ENCODE measurements at places on chromosomes 3 and 15.

- DNase-seq: no peak
These were observed 252.2 kb downstream of the FAM43A start for GRCh38 chr3:194937882-194938321.

GRCh38 chr3:29430558-29430971, 149.7 kb downstream of the RBMS3 start:
- no peak for DNase-seq

DNA sequence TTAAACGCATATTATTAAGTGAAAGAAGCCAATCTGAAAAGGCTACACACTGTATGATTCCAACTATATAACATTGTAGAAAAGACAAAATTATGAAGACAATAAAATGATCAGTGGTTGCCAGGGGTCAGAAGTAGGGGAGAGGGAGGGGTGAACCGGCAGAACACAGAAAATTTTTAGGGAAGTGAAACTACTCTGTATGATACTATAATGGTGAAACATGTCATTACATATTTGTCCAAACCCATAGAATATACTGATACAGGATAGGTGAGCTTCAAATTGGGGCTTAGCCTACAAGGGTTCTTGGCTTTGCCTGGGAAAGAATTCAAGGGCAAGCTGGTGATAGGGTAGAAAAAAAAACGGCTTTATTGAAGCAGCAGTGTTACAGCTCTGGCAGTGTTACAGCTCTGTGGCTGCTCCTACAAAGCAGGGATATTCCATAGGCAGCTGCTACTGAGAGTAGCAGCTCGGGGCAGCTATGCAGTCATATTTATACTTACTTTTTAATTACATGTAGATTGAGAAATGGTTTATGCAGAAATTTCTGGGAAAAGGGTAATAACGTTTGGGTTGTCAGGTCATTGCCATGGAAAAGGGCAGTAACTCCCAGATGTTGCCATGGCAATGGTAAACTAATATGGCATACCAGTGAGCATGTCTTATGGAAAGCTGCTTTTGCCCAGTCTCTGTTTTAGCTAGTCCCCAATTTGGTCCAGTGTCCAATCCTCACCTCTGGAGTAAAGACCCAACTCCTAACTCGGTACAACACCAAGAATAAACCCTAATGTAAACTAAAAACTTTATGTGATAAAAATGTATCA, 125.1 kb upstream of the SLC25A36 start:
- DNase-seq: peak; percentile 10

- DNase-seq: no peak
These were observed 60.3 kb upstream of the PDZRN3 start for GRCh38 chr3:73685061-73685460.

- DNase-seq: no peak
These were observed 46.6 kb downstream of the SPRED1 start for GRCh38 chr15:38299216-38299615.

GRCh38 chr3:120487191-120487650, 36.4 kb upstream of the FSTL1 start:
- DNase-seq: no peak

DNA sequence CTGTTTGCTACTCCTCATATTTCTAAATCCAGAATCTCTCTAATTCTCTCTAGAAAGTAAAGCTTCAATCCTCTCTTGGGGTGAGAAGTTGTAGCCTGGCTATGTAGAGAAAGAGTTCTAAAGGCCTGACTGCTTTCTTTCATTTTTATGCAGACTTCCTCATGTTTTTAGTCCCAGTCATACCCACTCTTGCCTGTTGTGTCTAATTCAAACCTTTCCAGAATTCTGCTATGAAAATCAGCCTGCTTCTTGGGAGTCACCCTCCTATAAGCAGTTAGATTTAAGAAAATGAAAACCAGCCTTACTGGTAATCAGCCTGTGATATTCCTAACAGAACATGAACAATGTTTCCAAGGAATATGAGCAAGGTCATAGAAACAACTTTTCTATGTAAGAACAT, 14.8 kb upstream of the ZNF639 start:
- no peak for DNase-seq

GRCh38 chr3:137047240-137047639, 89.5 kb downstream of the IL20RB start:
- DNase-seq: no peak

GRCh38 chr3:126104028-126104635, 20.2 kb upstream of the SLC41A3 start:
- DNase-seq: no peak

- no peak for DNase-seq
These were observed 19.9 kb upstream of the RPL29 start for GRCh38 chr3:52015438-52016228.

GRCh38 chr3:7607676-7608075, 746.8 kb downstream of the GRM7 start:
- no peak for DNase-seq

GRCh38 chr3:178318941-178319816, 217.1 kb upstream of the KCNMB2 start:
- DNase-seq: no peak

GRCh38 chr15:36777926-36778325, 198.5 kb downstream of the CDIN1 start:
- no peak for DNase-seq

GRCh38 chr3:35664460-35664919, 25.2 kb downstream of the ARPP21 start:
- no peak for DNase-seq

DNA sequence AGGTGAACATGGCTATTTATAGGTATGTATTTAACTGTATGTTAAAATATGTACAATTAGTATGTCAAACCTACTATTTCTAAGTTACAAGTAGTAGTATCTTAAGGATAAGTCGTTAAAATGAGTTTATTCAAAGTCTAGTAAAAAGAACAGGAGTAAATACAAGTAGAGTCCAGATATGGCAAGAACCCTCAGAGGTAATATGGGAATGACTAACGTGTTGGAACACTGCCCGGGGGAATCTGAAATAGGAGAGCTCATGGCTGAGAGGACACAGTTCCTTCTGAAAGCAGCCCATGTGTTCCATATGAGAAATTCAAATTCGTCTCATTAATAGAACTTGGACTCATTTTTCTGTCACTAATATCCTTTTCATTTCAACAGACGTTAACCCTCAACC, 158.8 kb downstream of the CLSTN2 start:
- no peak for DNase-seq

DNA sequence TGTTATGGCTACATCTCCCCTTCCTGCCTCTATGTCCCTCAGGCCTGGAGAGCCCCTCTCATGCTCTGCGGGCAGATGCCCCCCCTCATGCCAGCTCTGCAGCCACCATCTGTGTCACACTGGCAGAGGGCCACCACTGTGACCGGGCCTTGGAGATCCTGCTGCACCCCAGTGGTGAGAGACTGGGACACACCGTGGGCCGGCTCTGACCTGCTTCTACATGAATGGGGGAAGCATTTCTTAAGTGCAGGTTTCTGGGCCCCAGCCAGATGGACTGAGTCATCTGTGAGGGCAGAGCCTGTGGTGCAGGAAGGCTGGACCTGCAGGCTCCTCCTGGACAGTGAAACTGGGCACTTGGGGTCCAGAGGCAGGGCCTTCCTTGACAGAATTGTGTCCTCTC, 4.8 kb downstream of the VWA5B2 start:
- peak; percentile 26 for DNase-seq

DNA sequence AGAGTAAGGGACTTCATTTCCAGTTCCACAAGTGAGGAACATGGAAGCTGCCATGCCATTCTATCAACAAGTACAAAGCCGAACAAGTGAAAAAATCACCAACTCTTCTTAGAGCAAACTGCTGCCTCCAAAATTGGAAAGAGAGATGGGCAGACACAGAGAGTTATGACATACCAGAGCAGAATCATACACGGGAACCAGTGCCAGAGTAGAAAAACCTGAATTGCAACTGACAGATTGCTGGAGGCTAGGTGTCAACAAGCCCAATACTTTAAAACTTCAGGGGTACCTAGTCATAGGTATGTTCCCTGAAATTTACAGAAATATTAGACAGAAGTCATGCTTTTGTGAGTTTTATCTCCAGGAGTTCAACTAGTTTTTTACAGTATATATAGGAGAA, 62.0 kb downstream of the TTBK2 start:
- DNase-seq: no peak

DNA sequence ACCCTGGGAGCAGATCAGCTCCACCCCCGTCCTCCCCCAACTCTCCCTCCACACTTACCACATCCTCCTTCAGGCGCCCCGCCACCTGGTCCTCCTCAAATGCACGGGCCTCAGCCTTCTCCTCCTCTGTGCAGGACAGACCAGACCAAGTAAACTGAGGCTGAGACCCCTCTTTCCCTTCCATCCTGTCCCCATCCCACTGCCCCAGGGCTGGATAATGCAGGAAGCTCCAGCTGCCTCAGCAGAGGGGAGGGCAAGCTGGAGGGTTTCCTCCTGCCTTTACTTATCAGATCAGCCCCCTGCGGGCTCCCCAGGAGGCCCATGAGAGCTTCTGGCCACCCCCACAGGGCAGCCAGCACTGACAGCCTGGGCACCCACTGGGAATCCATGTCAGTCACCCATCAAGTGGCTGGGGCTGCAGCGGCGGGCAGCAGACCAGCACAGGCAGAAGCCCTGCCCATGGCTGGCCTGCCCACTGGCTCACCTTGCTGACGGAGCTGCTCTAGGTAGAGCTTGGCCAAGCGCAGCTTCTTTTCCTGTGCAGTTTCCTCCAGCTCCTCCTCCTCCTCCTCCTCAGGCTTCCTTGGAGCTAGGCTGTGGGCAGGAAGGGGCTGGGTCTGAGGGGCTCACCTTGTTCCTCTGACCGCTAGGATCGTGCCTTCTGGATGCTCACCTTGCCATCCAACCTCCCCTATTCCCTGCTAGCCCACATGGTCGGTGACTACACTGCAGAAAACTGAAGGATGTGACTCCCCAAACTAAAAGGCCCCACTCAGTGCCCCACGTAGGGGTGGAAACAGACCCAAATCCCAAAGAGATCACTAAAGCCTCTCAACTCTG, 3.9 kb downstream of the RRP9 start:
- no peak for DNase-seq

DNA sequence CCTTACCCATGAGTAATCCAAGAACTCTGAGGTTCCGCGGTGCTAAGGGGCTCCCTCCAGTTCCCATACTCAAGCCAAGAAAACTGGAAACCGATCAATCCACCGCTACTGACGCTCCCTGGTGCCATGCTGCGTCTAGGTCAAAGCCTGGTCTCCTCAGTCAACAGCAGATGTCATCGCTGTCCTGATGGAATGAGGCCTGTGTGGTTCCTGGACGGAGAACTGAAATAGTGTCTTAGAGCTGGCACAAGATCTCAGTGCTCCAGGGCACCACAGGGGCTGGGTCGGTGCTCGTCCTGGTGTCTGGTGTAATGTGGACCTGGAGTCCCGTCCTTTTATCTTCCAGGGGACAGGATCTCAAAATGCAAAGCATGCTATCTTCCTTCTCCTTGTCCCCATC, 373.9 kb upstream of the CFAP20DC start:
- DNase-seq: no peak

DNA sequence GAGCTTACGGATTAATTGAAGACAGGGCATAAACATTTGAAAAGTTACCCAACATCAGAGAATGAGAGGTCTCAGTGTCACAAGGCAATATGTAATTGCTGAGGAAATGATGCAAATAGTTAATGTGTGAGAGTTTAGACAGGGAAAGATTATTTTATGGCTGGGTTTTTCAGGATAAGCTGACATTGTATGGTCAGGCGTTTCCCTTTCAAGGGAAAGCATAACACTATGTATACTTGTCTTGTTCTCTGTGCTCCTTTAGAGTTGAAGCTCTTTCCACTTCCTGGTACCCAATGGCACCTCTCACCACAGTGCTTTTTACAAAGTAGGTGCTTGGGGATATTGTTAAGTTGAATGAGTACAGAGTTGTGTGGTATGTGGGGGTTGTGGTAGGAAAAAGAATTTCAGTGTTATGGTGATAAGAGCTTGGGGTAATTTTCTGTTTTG, 19.9 kb downstream of the IQGAP1 start:
- no peak for DNase-seq

GRCh38 chr3:117630469-117630868, 920.9 kb downstream of the TUSC7 start:
- DNase-seq: no peak

DNA sequence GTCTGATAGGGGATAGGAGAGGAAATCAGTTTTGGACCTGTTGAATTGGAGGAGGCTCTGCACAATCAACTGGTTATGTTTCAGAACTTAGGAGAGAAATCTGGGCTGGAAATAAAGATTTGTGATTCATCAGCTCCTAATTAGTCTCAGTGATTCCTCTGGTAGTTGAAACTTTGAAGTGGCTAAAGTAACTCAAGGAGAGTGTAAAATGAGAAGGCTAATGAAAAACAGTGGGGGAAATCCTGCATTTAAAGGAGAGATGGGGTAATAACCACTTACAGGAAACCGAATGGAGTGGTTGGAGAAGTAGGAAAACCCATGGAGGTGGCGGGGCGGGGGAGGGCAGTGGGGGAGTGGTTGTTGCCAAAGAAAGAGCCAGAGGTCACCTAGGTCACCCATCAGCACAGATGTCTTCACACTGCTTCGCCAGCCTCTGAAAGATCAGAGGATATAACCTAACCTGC, 32.6 kb downstream of the MAP2K5 start:
- DNase-seq: no peak

DNA sequence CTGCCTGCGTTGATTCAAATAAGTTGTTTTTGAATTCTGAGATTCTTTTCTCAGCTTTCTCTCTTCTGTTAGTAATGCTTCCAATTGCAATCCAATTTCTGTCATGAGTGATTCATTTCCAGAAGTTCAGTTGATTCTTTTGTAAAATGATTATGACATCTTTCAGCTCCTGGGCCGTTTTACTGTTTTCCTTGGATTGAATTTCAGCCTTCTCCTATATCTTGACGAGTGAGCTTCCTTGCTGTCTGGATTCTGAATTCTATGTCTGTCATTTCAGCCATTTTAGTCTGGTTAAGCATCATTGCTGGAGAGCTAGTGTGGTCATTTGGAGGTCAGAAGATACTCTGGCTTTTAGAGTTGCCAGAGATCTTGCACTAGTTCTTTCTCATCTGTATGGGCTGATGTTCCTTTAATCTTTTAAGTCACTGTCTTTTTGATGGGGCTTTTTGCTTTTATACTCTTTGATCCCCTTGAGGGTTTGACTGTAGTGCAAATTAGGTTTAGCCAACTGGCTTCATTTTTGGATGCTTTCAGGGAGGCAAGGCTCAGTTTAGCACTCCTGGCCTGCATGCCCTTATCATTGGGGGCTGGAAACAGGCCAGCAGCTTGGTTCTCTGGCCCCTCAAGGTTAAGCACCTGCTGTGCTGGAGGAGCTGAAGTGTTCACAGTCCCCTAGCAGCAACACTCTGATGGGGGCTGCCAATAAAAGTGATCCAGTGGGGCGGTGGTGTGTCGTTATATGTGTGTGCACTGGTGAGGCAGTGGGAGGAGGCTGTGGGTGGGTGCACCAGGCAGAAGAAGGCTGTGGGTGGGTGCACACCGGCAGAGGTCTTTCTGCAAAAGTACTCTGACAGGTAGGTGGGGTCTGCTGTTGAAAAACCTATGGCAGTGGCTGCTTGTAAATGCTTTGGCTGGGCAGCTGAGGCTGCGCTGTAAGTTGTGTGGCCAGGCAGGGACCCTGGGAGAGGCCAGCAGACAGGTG, 51.2 kb downstream of the MCTP2 start:
- no peak for DNase-seq

GRCh38 chr3:98027085-98027446, 8.0 kb downstream of the GABRR3 start:
- no peak for DNase-seq

- no peak for DNase-seq
These were observed 546.0 kb upstream of the CFAP20DC start for GRCh38 chr3:59595830-59596229.

GRCh38 chr3:20230954-20231353, 44.9 kb upstream of the SGO1 start:
- DNase-seq: no peak

GRCh38 chr3:97269202-97269601, 454.8 kb downstream of the EPHA6 start:
- DNase-seq: no peak

GRCh38 chr3:183868796-183869195, 15.9 kb downstream of the PARL start:
- no peak for DNase-seq

Measured in GM13977 (cell line).